ENCODE measurements at places on chromosomes 3 and 15.

GRCh38 chr15:29403772-29404171 lies 134.2 kb upstream of the NSMCE3 start:
- no peak for DNase-seq

DNA sequence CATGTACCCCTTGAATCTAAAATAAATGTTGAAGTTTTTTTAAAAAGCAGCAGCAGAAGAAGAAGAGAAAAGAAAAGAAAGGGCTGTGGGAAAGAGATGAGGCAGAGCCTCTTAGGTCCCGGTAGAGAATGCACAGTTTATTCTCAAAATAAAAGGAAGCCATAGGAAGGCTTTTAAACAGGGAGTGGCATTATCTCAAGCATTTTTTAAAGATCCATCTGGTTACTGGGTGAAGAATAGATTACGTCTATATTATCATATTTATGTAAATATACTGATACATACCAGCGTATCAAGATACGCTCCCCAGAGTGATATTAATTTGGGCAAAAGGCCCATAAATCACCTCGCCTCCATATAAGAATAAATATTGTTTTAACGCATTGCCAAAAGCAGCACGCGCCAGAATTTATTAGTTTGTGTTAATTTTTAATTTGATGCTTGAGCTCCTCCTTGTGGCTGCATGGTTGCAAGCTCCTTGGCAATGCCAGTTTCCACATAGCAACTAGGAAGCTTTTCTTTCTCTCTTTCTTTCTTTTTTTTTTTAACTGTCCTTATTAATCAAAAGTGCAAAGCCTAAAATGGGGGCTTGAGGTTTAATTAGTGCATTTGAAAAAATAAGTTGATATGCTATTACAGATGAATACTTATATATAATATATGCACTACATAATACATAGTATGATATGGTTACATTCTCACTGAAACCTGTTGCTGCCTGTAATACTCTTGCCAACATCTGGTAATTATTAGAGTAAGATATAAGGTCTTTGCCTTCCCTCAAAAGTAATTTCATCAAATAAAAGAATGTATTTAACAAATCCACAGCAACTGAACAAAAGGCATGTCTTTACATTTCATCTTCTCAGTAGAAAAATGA lies 242.8 kb upstream of the UBE2E2 start:
- DNase-seq: peak; percentile 77

DNA sequence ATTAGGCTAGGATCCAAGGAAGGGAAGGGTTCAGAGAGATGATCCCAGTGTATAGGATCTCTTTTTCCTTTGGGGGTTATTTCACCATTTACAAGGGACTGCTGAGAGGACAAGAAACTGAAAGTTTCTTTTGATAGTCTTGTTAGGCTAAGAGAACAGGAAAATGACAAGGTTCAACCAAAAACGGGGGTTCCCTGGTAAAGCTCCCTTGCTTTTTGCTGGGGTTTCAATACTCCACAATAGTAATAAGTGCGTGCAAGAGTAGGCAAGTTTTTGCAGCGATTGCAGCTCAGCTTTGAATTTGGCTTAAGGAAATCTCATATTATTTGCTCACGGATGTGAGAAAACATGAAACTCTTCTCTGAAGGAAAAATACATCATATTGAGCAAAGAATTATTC lies 18.8 kb upstream of the SUSD5 start:
- DNase-seq: no peak

DNA sequence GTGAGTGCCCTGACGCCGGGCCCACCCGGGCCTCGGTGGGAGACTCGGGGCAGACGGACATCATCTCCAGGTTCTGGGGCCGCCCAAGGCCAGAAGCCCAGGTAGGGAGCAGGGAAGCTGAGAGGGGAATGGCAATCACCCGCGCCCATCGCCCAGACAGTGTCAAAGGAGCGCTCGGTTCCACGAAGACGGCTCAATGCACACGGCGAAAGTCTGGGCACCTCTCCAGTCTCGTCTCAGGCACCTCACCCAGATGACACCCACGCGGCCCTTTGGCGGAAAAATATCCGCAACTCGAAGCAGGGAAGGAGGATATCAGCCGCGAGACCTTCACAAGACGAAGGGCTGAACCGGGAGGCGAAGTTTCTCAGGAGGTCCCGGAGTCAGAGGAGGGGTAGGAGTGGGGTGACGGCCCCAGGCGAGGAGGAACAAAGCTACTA lies 916 bp downstream of the IL17RD start:
- no peak for DNase-seq

DNA sequence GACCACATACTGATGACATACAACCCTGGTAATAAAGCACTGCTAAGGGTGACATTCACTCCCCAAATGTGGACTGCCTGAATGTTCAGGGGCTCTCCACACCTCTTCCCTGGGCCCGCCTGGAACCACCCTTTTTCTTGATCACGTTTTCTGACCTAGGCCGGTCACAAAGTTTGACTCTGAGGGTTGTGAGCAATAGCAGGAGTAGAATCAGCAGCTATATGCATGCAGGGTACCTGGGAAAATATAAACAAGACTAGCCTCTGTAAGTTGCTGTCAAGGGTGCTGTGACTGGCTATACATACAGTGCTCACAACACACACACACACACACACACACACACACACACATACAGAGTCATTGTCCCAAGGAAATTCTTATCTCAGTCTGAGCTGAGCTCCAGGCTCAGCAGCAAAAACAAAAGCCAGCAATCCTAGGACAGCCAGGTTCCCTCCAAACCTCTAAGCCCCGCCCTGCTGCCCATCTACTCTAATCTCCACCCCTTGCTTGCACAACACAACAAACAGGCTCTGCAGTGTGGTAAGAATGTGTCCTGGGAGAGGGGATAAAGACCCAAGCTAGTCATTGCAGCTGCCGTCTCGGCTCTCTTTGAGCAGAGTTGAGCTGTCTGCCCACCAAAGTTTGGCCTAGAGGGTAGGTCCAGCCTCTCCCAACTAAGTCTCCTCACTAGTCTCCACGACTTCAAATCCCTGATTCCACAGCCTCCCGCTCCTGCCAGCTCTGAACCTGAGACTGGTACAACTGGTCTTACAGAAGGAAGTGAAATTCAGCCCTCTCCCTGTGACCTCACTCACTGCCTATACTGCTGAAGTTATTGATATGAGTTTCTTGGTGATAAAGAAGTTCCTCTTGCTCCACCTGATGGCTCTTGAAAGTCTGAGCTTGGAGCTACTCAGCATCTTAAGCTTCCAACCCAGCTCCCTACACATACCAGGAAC lies 2.2 kb downstream of the BMF start:
- peak; percentile 74 for DNase-seq

DNA sequence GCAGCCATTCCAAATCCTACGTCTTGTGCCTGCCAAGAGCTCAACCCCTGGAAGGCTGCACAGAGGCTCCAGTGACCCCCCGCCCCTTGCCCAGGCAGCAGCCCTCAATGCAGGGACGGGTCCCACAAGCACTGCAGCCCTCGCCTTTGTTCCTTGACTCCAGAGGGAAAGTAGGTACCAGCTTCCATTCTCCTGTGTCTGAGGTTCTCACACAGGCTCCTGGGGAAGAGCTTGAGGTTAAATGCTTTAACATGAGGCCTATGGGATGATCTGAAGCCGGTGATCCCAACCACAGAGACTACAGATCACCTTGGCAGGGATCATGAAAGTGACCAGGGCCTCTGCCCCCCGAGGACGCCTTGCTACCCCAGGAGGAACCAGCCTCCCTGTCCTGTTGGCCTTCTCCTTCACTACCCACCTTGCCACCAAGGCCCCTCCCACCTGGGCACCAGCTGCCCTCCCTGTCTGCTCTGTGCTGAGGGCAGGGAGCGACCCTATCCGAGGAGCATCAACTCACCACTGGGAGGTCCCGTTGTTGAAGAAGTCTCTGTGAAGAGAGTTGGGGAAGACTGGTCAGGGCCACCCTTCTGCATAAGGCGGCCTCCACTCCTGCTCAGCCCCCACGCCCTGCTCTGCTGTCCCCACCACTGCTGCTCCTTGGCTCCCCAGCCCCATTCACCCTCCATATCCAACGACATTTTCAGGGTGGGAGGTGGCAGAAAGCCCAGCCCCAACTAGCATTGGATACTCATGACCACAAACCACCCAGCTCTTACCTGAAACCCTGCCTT lies 95.3 kb downstream of the SEC22A start:
- DNase-seq: no peak

DNA sequence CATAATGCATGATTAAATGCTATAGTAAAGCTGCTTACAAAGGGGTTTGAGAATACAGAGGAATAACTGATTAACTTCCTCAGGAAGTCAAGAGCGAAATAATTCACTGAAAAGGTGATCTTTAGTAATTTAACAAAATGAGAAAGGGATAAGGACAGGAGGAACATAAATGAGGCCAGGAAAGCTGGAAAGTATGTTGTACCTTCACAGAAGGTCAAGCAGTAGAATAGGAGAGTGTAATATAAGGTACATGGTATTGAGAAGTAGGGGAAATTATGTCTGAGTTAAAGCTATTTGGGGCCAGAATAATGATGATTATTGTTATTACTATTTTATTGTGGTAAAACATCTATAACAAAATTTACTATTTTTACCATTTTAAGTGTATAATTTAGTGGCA lies 19.2 kb downstream of the GOLM2 start:
- DNase-seq: no peak

GRCh38 chr15:61681038-61681418 lies 379.2 kb downstream of the VPS13C start:
- DNase-seq: no peak

- no peak for DNase-seq
Observed at GRCh38 chr3:55579496-55579895, 92.4 kb upstream of the WNT5A start.

DNA sequence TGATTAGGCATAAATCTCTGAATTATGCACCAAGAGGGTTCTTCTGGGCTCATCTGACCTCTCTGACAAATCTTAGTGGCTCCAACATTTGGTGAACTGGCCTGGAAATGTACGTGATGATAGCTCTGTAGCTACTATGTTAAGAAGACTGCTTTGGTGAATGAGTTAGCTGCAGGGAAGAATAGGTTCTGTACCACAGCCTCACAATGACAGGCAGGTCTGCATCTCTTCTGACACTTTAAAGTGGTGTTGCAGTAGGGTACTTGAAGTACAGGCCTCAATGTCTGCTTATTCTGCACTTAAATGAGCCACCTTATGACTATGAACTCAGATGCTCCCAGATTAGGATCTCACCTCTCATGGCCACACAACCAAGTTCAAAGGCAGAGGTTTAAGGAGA lies 7.0 kb downstream of the FGF7 start:
- no peak for DNase-seq

DNA sequence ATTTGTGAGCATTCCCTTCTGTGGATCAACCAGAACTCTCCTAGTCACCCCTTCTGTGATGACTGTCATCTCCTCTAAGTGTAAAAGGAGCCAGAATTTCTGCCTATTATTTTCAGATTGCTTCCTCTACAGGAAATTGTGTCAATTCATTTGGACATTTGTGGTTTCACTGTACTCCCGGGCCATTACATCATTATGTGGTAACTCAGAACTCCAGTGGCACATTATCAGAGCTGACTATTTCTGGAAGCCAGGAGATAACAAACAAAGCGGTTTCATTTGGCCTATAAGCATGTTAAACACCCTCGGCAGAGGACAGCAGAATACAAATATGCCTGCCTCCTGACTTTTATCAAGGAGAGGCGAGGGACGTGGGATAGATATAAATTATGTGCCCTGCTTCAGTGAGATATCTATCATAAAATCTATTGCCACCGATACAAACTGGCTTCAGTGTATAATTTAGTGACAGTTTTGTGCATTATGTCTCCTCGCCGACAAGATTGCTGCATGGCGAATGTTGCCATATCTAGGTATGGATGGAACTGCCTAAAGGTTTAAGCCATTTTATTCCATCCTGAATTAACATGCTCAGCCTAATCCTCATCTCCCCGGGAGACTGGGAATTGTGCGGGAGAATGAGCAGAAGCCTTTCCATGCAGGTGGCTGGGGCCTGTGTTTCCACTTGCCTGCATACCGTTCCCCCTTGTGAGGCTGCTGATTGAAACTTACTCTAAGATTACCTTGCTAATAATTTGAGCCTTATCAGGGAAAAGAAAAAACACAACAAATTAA lies 193.4 kb upstream of the SEMA6D start:
- DNase-seq: no peak

DNA sequence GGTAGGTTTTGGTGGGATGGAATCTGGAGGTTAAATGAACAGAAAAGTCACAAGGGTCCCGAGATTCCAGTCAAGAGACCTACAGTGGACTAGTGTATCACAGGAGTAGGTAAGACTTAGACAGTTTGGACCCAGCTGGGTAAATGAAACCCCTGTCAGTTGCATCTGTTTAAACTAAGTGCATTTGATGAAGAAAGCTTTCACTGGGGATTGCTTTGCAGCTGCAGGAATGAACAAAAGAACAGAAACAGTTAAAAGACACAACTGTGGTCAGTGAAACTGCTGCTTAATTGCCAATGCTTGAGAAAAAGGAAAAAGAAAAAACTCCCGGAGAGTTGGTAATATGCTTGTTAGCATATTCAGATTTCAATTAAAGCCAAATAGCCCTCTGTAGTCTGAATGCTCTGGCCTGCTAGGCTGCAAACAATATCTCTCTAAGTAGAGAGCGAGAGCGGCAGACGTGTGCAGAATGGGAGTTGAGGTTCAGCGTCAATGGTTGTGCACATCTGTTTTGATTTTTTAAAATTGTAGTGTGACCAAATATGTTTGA lies 37.1 kb downstream of the OXNAD1 start:
- DNase-seq: no peak

- DNase-seq: no peak
Observed at GRCh38 chr3:41193794-41194539, 5.3 kb upstream of the CTNNB1 start.

DNA sequence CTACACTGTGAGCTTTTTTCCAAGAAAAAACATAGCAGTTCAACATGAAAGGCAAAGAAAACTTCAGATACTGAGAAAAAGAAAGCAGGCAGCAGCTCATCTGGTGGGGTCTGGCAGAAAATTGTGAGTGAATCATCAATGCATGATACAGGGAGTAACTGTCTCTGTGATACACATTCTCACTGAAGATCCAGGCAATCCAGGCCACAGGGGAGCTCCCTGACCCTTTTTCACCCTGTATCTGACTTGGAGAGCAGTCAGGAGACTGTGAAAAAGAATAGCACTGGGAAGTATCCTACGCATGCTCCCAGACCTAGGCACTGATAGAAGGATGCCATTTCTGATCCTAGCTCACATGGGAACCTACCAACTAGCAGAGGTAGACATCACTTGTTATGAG lies 269.8 kb downstream of the MBNL1 start:
- no peak for DNase-seq

- DNase-seq: no peak
Observed at GRCh38 chr15:51313074-51313393, 25.4 kb downstream of the CYP19A1 start.

DNA sequence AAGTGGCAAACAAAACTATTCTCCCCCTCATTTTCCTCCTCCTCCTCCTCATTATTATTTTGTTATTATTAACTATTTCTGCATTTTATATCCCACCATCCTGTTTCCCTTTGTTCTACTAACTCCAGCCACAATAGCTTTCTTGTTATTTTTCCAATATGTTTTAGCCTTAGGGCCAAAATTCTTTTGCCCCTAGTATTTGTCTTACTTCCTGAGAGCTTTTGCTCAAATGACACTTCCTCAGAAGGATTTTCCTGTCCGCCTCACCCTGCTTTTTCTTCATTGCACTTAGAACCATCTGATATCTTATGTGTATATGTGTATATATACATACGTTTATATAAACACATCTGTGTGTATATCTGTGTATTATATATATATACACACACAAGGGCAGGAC lies 32.7 kb upstream of the NUDT16 start:
- no peak for DNase-seq
